ENCODE measurements at places on chromosomes 7 and 10. TPM values are rescaled to one million over a fixed set of nuclear protein-coding genes. Genes with fewer than 3 reads are reported as not detected.

DNA sequence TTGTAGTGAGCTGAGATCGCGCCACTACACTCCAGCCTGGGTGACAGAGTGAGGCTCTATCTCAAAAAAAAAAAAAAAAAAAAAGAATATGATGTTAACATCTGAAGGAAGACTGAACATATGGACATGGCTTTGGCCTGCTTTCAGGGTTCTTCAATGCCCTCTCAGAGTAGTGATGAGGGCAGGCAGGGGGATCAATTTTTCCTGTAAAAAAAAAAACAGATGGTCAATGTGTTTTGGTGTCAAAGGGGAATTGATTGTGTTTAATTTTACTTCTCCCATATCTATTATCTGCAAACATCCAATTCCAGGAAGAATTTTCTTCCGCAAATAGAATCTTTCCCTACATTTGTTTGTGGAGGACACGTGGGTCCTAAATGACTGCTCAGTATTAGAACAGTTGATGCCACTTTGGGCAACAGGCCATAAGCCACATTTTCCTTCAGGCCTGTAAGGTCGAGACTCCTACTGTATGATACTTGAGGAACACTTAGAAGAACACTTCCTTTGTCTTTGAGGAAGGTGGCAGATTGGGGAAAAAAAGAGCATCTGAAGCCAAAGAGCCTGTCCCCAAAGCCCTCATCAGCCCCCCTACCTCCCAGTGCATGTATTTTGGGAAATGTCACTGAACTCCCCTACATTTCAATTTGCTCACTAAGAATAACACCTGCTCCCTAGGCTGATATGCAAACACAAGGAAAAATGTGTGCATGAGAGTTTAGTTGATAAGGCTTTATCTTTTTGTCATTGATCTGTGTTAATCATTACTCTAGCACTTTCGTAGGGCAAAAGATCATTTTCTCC is 28.3 kb downstream of the MGAM2 start:
- no peak for DNase-seq

DNA sequence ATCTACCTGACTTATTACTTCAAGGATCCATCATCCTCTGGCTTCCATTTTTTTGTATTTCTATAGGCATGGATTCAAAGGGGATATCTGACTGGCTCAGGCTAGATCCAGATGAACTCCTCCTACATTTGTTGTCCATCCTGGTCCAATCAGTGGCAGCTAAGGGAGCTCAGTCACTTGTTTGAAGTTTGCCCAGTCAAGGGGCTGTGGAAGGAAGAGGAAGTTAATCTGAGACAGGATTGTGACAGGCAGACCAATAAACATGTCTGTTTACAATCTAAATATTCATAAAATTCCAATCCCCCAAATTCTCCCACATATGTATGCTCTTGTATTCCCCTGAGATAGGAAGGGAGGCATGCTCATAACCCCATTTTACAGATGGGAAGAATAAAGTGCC is 48.7 kb downstream of the CAV1 start:
- DNase-seq, result no peak

The SPDYE11 gene
- not detected for total RNA-seq

The PDZD7 gene
- total RNA-seq, result 0.42 TPM

The CRYGN gene
- 0.17 TPM for total RNA-seq

The PHYHIPL gene
- total RNA-seq, result not detected
